ENCODE measurements at places on chromosomes 2 and 18. TPM values are rescaled to one million over a fixed set of nuclear protein-coding genes. Genes with fewer than 3 reads are reported as not detected.

- no peak for DNase-seq
- H3K4me1 ChIP-seq: no peaks in the 10 kb centered on the region
- H3K4me3 ChIP-seq: no peak overlapping the region
- H3K27ac ChIP-seq: no peak overlapping the region
- H3K27me3 ChIP-seq: no peaks in the 10 kb centered on the region
- peaks cover 5% of the 10 kb centered on the region for H3K36me3 ChIP-seq
These were observed 29.9 kb downstream of the CHCHD5 start for GRCh38 chr2:112614201-112614840.

- H3K27me3 ChIP-seq: no peaks in the 10 kb centered on the region
- no peak overlapping the region for H3K4me3 ChIP-seq
- no peak overlapping the region for H3K27ac ChIP-seq
- DNase-seq: no peak
- no peaks in the 10 kb centered on the region for H3K36me3 ChIP-seq
These were observed 226.7 kb downstream of the TTC32 start for GRCh38 chr2:19675003-19675629.

Gene PLB1
- 0.91 TPM for total RNA-seq

DNA sequence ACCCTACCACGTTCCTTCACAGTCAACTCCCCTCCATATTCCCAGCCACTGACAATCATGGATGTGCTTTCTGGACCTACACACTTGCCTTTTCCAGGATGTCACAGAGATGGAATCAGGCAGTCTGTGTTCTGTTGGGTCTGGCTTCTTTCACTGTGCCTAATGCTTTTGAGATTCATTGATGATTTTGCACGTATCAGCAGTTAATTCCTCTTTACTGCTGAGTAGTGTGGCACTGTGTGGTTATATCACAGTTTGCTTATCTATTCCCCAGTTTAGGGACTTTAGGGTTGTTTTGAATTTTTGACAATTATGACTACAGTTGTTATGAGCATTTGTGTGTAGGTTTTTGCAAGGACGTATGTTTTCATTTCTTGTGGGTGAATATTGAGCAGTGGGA lies 191.7 kb downstream of the ACKR3 start:
- no peaks in the 10 kb centered on the region for H3K4me1 ChIP-seq
- no peaks in the 10 kb centered on the region for H3K27me3 ChIP-seq
- H3K27ac ChIP-seq: no peak overlapping the region
- H3K4me3 ChIP-seq: no peak overlapping the region
- no peak for DNase-seq

DNA sequence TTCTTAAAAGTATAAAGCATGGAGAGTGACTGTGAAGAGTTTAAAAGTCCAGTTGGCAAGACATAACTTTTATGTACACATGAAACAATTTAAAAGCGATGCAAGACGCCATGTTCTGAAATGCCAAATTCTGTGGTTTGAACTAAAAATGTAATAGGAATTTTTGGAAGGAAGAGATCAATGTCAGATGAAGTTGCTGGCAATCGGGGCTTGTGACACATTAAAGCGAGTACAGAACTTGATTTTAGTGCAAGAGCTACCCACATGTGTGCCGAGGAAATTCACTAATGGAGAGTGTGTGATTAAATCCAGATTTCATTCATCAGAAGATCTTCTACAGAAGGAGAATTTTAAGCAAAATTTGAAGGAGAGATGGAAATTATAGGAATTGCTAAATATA lies 220.2 kb upstream of the CCDC68 start:
- H3K36me3 ChIP-seq: no peaks in the 10 kb centered on the region
- no peaks in the 10 kb centered on the region for H3K4me1 ChIP-seq
- no peak overlapping the region for H3K4me3 ChIP-seq
- H3K27ac ChIP-seq: no peak overlapping the region

GRCh38 chr2:60334610-60335009 lies 218.8 kb downstream of the BCL11A start:
- H3K27ac ChIP-seq: no peak overlapping the region
- peaks cover 7% of the 10 kb centered on the region for H3K4me1 ChIP-seq
- H3K4me3 ChIP-seq: no peak overlapping the region
- no peaks in the 10 kb centered on the region for H3K36me3 ChIP-seq

DNA sequence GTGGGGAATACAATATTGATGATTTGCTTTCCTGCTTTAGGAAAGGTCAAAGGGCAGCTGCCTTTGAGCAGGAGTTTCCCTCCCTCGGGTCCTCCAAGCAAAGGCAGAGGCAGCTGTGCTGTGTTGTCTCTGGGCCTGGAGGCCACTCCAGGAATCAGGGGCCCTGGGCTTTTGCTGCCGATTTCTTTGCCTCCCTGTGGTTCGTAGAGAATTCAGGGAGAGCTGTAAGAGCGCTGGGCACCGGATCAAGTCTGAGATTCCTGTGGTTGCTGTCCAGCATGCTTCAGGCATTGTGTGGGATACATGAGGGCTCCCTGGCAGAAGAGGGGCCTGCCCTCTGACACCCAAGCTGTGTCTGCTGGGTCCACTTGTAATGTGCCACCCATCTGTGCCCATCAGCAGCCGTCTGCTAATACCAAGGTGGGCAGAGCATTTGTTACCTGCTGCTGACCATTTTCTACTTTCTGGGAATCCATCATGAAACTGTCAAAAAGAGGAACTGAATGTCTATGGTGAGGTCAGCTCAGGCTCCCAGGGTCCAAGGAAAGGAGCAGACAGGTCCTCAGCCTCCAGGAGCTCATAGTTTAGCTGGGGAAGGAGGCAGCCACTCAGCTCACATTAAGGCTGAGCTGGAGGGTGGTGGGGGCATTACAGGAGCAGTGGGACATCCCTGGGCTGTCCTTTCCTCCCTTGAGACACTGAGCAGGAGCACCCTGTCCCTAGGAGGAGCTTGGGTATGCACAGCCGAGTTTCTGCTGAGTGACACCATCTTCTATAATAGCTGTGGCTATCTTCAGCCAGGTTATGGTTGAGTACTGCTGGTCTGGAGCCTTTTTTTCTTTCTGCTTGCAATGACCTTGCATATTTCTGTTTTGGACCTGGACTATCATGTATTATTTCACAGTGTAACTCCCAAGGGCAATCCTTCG lies 68.5 kb downstream of the CTIF start:
- H3K4me3 ChIP-seq: no peak overlapping the region
- H3K4me1 ChIP-seq: peaks cover 5% of the 10 kb centered on the region
- H3K27me3 ChIP-seq: no peaks in the 10 kb centered on the region
- DNase-seq: peak; percentile 43

DNA sequence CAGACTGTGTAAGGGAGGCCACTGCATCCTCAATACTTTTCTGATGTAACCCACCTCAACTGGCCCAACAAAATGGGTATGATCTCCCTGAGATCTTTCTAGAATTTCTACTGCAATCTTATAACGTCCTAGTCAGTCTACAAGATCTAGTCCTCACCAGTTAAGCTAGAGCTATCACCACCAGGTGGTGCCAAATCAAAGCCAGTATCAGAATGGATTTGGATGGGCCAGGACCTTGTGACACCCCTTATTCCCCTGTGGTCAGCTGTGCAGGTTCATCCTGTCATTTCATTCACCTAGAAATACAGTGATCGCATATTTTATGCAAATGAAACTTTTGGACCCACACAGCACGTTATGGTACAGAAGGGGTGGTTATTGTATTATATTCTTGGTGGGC lies 90.3 kb downstream of the OLA1 start:
- no peak overlapping the region for H3K27ac ChIP-seq
- peak; percentile 65 for DNase-seq
- no peak overlapping the region for H3K4me3 ChIP-seq
- no peaks in the 10 kb centered on the region for H3K36me3 ChIP-seq
- H3K4me1 ChIP-seq: peaks cover 45% of the 10 kb centered on the region

Gene IL1R1
- 5.2 TPM for total RNA-seq

- H3K27ac ChIP-seq: no peak overlapping the region
- H3K36me3 ChIP-seq: no peaks in the 10 kb centered on the region
- H3K4me3 ChIP-seq: no peak overlapping the region
- no peaks in the 10 kb centered on the region for H3K27me3 ChIP-seq
- no peak for DNase-seq
- no peaks in the 10 kb centered on the region for H3K4me1 ChIP-seq
These were observed 352.1 kb downstream of the MTX2 start for GRCh38 chr2:176621350-176621749.

- H3K4me1 ChIP-seq: no peaks in the 10 kb centered on the region
- H3K27ac ChIP-seq: no peak overlapping the region
- no peak overlapping the region for H3K4me3 ChIP-seq
- DNase-seq: no peak
These were observed 224.4 kb upstream of the COPS8 start for GRCh38 chr2:236861196-236861875.

- H3K27ac ChIP-seq: no peak overlapping the region
- no peak overlapping the region for H3K4me3 ChIP-seq
- H3K4me1 ChIP-seq: peaks cover 5% of the 10 kb centered on the region
- no peaks in the 10 kb centered on the region for H3K36me3 ChIP-seq
These were observed 108.3 kb downstream of the ARL4C start for GRCh38 chr2:234388591-234388990.

Gene ABCA12
- 37.8 TPM for total RNA-seq

DNA sequence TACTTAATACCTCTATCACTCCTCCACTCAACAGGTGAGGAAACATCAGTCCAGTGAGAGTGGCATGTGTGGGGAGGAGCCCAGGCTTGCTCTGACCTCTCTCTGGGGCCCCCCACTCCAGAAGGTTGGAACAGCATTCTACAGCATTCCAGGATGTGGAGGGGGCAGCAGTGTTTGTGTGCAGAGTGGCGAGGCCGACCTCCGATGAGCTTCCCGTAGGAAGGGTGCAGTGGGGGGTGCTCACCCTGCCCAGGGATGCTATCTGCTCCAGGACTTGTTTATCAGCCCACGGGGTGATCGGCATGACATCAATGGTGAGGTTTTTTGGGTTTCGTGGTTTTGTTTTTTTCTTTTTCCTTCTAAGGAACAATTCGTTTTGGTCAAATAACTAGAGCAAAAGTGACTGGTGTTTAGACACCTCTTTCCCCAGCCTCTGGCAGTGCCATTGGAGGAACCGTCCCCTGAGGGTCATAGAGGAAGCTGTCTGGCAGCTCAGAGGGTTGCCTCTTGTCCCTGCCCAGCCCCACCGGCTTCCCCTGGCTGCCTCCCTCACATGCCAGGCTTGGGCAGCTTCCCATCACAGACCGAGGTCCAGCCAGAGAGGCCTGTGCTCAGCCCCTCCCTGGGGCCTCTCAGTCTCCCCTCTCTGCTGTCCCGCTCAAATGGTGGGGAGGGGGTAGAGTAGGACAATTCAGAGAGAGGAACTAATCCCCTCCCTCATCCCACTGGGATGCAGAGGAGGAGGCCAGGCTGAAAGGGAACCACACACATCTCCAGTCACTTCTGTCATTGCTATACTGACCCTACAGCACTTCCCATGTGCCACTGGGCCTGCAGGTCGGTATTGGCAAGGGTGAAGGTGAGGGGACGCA lies 96.5 kb downstream of the ZFP36L2 start:
- H3K4me1 ChIP-seq: peaks cover 45% of the 10 kb centered on the region
- no peak overlapping the region for H3K4me3 ChIP-seq
- DNase-seq: no peak
- H3K36me3 ChIP-seq: no peaks in the 10 kb centered on the region

Gene SULT1C4
- total RNA-seq: not detected

- H3K27ac ChIP-seq: no peak overlapping the region
- H3K4me1 ChIP-seq: no peaks in the 10 kb centered on the region
- no peaks in the 10 kb centered on the region for H3K27me3 ChIP-seq
These were observed 16.4 kb upstream of the FBLN7 start for GRCh38 chr2:112121682-112122254.

- no peak overlapping the region for H3K4me3 ChIP-seq
- H3K4me1 ChIP-seq: peaks cover 20% of the 10 kb centered on the region
- peaks cover 6% of the 10 kb centered on the region for H3K36me3 ChIP-seq
- no peaks in the 10 kb centered on the region for H3K27me3 ChIP-seq
- H3K27ac ChIP-seq: no peak overlapping the region
- DNase-seq: no peak
These were observed 11.9 kb downstream of the TNS1 start for GRCh38 chr2:217990791-217991465.

GRCh38 chr18:63346031-63346430 lies 21.0 kb downstream of the KDSR start:
- no peak overlapping the region for H3K4me3 ChIP-seq
- no peaks in the 10 kb centered on the region for H3K27me3 ChIP-seq
- peak overlapping the region; percentile 87 for H3K27ac ChIP-seq

Gene PXDN
- 114 TPM for total RNA-seq

DNA sequence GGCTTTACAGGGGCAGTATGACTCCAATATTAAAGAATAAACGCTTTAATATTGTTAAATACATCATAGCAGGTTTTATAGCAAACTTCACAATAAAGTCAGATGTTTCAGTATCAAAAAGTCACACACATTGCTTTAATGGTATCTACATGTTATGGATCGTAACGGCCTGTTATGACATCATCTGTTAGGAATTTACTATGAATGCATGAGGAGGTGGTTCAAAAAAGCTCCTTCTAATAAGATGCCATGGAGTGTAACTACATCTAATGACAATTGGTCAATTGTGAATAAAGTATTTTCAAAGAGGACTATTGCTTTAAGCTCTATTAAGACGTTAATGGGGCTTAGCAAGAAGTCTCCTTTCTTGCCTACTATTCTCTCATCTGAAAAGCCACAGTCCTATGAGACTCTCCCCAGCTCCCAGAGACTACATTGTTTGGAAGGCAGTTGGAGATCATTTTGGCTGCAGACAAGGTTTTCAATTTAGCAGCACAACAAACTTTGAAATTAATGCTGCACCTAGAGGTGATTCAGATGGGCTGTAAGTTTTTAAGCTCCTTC lies 300.7 kb upstream of the MEIS1 start:
- no peaks in the 10 kb centered on the region for H3K27me3 ChIP-seq
- DNase-seq: no peak
- H3K27ac ChIP-seq: no peak overlapping the region

GRCh38 chr2:160294889-160295288 lies 94.8 kb upstream of the ITGB6 start:
- peak overlapping the region; percentile 29 for H3K4me3 ChIP-seq
- peaks cover 45% of the 10 kb centered on the region for H3K36me3 ChIP-seq
- H3K27me3 ChIP-seq: no peaks in the 10 kb centered on the region
- DNase-seq: no peak
- peaks cover 47% of the 10 kb centered on the region for H3K4me1 ChIP-seq

- no peak overlapping the region for H3K27ac ChIP-seq
- no peak for DNase-seq
- no peaks in the 10 kb centered on the region for H3K36me3 ChIP-seq
- no peaks in the 10 kb centered on the region for H3K4me1 ChIP-seq
- peaks cover 28% of the 10 kb centered on the region for H3K27me3 ChIP-seq
- H3K4me3 ChIP-seq: no peak overlapping the region
These were observed 300.1 kb downstream of the MYCN start for GRCh38 chr2:16240402-16240801.

- no peaks in the 10 kb centered on the region for H3K27me3 ChIP-seq
- H3K27ac ChIP-seq: no peak overlapping the region
- H3K36me3 ChIP-seq: no peaks in the 10 kb centered on the region
- no peak overlapping the region for H3K4me3 ChIP-seq
These were observed 52.6 kb upstream of the GLI2 start for GRCh38 chr2:120683081-120683480.

Gene ALPG
- total RNA-seq: not detected

Gene EVX2
- not detected for total RNA-seq

DNA sequence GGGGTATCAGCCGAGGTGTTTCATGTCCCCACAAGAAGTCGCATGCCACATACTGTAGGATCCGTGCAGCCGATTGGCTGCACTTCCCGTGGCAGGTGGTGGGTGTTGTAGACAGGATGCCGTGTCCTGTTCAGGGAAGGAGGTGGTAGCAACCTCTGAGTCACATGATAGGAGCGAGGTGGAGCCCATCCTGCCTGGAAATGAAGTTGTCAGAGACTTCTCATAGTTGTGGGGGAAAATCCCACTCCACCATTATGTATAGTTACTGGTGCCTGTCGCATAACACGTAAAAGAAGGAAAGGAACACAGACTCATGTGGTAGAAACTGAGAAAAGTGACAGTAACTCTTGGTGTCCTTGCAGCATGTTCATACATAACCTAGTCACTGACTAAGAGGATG lies 91.4 kb upstream of the IL1R2 start:
- DNase-seq: no peak
- H3K4me3 ChIP-seq: no peak overlapping the region
- no peaks in the 10 kb centered on the region for H3K27me3 ChIP-seq
- H3K27ac ChIP-seq: no peak overlapping the region
- peaks cover 40% of the 10 kb centered on the region for H3K36me3 ChIP-seq
- H3K4me1 ChIP-seq: peaks cover 9% of the 10 kb centered on the region

Gene MYL12A
- 332 TPM for total RNA-seq

Measured in MCF 10A (cell line).